Stimulated activated CD8-positive, alpha-beta memory T cell treated with anti-CD3 and anti-CD28 coated beads, Interleukin-2, amount 100 ng/mL, for 48 hours (primary cell): ENCODE measurements at places on chromosomes 11 and 22.

DNA sequence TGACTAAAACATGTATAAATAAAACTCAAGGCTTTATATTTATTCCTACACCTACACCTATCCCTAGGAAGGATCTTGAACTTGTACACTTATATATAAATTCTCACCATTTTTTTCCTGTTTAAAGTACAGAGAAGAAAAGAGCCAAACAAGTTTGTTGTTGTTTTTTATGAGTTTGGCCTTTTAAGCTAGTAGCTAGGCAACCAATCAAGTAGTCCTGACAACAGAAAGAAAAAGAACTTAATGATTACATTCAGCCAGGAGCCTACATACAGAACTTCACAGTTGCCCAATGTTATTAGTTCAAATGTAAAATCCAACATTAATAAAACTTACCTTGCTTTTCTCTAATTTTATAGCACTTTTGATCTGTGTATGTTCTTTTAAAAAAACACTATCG lies 316.2 kb downstream of the SOX6 start:
- no peak for DNase-seq

DNA sequence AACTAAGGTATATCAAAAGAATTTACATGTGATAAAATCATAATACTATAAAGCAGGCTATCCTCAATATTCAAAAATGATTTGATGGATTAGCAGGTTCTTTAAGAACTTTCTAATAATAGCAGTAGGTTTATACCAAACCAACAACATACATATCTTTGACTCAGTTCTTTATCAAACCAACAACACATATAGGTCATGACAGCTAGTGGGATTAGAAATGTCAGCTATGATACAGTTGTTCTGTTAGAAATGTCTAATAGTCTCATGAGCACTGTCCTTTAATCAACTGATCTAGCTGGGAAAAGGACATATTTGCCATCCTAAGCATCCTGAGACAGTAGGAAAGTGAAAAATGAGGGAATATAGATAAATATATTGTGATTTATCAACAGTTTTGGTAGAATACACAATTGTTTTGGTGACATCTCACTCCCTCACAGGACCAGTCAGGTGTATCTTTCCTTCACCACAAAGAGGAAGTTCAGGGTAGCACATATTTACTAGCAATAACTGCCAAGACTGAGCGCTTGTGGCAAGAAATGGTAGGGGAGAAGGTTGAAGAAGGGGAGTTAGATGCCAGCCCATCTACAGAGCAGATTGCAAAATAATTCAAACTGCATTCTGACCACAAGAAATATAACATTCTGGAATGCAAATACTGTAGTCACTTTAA lies 90.8 kb upstream of the APOA1 start:
- no peak for DNase-seq

DNA sequence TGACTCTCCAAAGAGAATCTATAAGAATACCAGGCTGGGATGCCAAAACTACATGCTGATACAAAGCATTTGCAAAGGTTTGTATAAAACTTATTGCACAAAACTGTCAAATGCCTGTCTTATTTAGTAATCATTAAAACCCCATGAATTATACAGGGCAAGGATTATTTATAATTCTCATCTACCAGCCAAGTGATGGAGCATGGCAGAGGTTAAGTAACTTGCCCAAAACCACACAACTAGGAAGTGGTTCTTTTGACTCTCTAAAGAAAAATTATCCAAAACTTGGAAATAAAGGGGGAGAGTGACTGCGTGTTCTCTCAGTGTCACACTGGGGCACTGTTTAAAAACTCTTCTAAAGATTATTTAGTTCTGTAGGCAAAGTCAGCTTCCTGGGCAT lies 17.4 kb upstream of the CLMP start:
- DNase-seq = no peak

- DNase-seq = no peak
These were observed 1376.4 kb downstream of the TBC1D22A start for GRCh38 chr22:48138855-48139254.

- no peak for DNase-seq
These were observed 3.7 kb downstream of the UPB1 start for GRCh38 chr22:24498824-24499223.
